ENCODE measurements at places on chromosomes 5 and 9.

DNA sequence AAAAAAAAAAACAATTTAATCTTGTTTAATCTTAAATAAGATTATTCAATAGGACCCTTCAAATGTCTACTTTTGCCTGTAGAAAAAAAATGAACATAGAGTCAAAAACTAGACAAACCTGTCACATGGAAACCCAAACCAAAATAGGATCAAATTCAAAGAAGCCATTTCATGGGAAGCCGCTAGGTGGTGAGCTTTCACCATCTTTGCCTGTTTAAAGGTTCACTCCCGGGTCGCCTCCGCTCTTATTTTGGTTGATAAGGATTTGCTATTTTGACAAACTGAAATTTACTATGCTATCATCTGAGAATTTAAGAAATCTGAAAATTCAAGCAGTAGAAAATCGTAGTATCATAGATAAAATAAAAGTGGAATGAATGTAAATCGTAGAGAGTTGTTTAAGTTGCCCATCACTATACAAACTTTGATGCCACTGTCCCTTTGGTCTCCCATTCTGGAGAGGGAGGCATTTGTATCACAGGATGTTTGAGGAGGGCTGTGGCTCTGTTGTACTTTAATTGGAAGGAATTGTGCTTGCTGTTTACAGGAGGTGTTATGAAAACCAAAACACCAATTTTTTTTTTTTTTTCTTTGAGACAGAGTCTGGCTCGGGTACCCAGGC lies 43.5 kb upstream of the DNAH5 start:
- DNase-seq = peak; percentile 13

GRCh38 chr9:119398350-119398749 lies 29.1 kb upstream of the BRINP1 start:
- no peak for DNase-seq

DNA sequence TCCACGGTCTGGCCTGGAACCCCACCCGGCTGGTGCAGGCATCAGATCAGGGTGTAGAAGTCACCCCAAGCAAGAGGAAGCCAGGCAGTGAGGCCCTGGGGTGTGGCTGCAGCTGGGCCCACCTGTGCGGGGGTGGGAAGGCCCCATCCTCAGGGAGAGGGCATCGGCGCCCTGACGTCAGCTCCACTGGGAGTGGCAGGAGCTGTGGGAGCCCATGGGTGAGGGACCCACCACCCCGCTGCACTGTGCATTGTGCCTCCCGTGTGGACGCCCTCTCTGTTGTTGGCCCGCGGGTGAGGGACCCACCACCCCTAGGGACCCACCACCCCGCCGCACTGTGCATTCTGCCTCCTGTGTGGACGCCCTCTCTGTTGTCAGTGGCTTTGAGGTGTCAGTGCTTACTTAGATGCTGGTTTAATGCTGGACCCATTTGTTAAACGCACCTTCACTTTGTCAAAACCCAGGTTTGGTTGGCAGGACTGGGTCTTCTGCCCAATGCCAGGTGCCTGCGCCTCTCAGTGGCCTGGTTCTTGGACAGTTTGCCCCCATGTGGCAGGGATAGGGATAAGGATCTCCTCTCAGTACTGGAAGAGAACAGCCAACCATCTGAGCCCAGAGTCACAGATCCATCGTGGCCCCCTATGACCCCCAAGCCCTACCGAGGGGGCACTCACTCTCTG lies 6.9 kb upstream of the EXOC3 start:
- DNase-seq = no peak

DNA sequence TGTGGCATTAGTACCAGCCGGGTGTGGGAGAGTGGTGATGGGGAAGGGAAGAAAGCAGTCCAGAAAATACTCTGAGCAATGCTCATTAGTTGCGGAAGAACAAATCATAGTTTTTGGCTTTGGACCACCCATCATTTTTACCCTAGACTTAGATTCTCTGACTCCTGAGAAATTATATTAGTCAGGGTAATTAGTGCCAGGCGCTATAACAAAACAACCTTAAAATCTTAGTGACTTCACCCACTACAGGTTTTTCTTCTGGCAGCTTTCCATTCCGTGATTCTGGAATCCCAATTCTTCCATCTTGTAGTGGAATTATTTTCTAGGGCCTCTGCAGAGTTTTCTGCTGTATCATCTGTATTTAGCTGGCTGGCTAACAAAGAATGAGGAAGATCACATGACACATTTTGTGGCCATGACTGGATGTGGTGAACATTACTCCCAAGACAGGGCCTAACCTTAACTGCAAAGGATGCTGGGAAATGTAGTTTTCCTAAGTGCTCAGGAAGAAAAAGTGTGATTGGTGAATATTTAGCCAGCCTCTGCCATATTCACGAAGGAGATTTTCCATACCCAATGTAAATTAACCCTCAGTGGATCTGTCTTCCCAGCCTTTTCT lies 373.0 kb upstream of the MEF2C start:
- DNase-seq = no peak

DNA sequence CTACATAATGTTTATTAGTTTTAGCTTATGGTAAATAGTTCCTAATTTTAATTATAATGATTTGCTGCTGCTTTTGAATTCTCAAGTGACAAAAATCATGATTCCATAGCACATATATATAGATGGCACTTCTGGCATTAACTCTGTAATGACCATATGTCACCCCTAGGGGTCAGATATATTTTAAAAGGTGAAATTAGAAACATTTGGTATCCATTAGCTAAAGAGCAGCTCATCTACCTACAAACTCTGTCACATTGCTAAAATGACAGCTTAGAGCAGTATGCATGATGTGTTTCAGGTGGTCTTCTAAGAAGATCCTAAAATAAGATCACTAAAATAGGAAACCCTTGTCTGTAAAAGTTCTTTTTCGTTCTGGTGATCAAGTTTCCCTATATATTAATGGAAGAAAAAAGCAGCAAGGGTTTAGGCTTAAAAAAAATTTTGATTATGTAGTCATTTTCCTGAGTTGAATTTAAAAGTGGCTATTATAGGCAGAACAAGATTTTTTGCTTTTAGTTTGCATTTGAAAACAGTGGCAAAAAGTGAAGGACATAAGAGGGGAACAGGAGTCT lies 157.7 kb upstream of the POU5F2 start:
- peak; percentile 31 for DNase-seq

GRCh38 chr5:143041-143440 lies 48.3 kb upstream of the LRRC14B start:
- DNase-seq = no peak

GRCh38 chr5:69454460-69455249 lies 37.9 kb upstream of the OCLN start:
- DNase-seq = no peak
